ENCODE measurements at places on chromosomes 4 and X.

DNA sequence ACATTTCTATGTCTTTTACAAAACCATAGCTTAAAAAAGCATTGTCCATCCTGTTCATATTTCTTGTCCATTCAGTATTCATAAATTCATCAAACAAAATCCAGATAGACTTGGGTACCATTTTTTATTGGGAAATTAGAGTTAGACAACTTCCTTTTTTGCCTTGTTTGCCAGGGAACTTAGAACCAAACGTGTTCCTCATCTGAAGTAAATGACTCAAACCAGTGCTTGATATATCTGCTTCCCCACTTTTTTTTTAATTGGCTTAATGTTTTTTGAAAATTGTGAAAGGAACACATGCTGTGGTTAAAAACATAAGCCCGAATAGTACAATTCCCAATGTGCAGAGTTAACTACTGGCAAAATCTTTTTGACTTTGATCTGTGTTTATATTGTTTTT, 44.2 kb downstream of the DLG3 start:
- no peak for DNase-seq

GRCh38 chrX:25555521-25555920, 539.8 kb upstream of the ARX start:
- DNase-seq: no peak

DNA sequence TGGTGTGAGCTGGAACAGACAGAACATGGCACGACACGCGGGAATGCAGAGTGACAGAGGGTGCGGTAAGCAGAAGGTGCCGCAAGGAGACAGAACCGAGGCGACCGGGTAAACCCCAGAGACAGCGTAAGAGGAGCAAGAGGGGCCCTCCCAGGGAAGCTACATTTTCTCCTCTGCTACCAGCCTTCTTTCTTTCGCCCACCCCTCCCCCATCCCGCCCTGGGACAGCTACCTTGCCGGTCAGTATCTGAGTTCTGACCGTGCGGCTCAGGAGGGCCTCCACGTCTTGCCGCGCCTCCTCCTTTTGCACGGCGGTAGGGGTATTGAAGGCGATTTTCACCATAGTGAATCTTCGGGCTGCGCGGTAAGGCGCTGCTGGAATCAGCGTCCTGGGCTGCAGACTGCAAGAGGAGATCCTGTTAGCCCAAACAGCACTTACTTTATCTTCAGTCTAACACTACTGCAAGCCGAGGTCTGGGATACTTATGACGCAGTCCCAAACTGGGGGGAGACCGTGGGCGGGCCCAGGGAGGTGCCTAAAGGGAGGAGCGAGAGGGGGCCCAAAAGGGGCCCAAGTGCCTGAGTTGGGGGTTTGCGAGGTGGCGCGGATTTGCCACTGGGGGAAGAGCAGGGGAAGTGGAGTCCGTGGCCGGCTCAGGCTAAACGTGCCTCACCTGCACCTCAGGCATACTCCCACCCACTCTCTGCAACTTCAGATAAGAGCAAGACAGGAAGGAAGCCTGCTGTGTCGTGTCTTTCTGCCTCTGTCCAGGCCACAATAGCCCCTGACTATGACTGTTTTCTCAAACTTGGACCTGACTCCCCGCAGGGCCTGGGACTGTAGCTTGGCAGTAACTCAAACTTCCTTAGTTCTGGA, at the start of gene ITM2A:
Gene ITM2A, minus strand, starts transcription at position 462 of the 877 bp plus-strand sequence. Its CDS starts 119 bp downstream, at position 343.
- no peak for DNase-seq

GRCh38 chr4:122917731-122918130, 4.7 kb downstream of the NUDT6 start:
- DNase-seq: no peak

DNA sequence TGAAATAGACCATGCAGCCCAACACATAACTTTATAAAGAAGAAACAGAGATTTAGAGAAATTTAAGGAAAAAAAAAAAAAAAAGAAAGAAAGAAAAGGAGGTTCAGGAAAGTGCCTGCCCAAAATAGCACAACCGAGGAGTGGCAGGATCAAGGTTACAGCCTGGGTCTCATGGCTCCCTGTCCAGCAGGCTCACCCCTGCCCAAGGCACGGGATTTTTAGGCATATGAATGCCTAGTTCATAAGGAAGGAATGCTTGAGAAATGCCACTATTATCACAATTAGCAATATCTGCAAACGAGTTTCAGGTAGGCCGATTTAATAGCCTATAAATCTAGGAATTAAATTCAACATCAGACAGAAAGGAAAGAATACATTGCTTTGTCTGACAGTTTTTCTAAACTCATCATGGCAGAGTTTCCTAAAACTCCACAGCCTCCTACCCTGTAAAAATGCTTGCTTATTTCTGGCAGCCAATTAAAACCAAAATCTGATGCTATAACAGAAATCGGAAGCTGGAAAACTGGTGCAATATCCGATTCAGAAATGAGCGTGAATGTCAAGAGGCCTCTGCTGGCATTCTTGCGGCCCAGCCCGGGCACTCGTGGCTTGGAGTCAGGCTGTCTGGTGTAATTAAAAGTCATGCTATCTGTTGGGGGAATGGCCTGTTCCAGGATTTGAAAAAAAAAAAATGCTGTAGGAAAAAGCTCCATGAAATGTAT, 63.5 kb downstream of the GEMIN8 start:
- no peak for DNase-seq

- DNase-seq: no peak
Observed at GRCh38 chr4:99763635-99764101, 53.0 kb upstream of the DAPP1 start.

GRCh38 chr4:151960449-151961230, 199.8 kb upstream of the GATB start:
- no peak for DNase-seq

DNA sequence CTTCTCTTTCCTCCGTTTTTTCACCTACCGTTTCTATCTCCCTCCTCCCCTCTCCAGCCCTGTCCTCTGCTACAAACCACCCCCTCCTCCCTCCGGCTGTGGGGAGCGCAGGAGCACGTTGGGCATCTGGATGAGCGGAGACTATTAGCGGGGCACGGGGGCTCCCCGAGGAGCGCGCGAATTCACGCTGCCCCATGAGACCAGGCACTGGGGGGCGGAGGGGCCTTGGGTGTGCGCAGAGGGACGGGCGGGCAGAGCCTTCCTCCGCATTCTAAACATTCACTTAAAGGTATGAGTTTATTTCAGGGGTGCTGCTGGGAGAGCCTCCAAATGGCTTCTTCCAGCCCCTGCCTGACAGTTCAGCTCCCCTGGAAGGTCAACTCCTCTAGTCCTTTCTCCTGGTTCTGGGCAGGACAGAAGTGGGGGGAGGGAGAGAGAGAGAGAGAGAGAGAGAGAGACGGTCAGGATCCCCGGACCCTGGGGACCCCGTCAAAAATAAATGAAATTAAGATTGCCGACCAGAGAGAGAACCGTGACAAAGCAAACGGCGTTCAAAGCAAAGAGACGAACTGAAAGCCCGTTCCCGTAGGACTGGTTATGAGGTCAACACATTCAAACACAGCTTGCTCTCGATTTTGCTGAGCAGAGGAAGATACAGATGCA, 5.0 kb downstream of the SHOX start:
- no peak for DNase-seq

GRCh38 chrX:54865208-54865607, 55.4 kb upstream of the TRO start:
- DNase-seq: no peak

DNA sequence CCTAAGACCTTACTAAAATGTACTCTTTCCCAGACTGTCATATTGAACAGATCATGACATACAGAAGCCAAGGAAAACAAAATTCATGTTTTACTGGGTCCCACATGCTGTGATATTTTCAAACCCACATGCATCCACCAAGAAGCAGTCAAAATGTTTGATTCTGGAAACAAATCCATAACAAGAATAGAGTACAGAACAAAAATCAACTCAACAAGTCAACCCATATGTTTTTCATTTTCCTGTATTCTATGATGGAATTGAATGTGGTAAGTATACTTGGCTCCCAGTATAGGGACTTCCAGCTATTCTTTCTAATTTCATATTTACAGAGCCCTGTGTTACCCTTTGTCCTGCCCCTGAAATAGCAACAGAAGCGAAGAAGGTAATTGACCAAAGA, 106.8 kb downstream of the COL25A1 start:
- no peak for DNase-seq

GRCh38 chrX:56232221-56233082, at the start of gene KLF8:
TSS of gene KLF8 (plus strand) at chrX:56232356. CDS start at chrX:56233335, 979 bp downstream.
- no peak for DNase-seq

- no peak for DNase-seq
Observed at GRCh38 chrX:15751155-15751819, 13.2 kb downstream of the CA5B start.

GRCh38 chr4:54400802-54401201, 171.7 kb downstream of the PDGFRA start:
- no peak for DNase-seq

DNA sequence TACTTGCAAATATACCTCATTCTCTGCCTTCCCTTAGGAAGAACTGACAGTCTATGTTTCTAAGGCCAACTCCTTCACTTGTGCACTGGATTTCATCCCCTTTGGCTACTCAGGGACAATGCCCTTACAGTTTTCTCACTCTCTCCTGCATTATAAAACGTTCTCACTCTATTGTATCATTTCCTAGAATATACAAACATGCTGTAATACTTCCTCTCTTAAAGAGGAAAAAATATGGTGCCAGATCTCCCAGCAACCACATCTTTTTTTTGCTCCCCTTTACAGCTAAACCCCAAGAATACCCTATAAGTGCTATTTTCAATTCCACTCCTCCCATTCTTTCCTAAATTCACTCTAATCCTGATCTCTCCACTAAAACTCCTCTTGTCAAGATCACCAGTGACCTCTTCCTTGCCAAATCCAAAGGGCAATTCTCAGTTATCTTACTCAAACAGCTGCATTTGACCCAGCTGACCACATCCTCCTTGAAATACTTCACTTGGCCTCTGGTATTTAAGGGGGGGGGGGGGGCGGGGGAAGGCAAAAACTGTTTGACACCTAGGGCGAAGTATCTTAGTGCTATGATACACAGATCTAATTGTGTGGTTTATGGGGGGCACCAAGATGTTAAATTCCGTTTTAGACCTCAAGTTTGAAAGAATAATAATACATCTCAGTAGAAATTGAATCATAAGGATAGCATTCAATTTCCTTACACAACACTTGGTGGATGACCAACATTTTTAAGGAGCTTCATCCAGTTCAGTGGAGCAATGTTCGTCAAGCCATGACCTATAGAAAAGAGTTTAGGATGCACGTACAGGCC, 1.6 kb downstream of the RCHY1 start:
- no peak for DNase-seq

DNA sequence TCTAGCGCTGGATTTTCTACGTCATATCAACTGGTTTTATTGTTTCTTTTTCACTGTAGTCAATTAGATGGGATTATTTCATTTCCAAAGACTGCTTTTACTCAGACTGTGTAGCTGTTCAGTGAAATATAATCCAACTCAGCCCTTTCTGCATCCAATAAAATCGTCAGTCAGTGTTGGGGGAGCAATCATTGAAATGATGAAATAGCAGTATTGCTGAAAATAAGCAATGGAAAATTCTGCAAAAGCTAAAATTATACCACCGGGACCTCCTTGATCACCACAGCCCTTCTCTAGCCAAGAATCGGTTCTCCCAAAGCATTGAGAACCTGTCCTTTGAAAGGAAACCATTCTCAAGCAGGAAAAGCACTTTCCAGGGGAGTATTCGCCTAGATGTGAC, 243.1 kb upstream of the TENM3 start:
- DNase-seq: no peak

DNA sequence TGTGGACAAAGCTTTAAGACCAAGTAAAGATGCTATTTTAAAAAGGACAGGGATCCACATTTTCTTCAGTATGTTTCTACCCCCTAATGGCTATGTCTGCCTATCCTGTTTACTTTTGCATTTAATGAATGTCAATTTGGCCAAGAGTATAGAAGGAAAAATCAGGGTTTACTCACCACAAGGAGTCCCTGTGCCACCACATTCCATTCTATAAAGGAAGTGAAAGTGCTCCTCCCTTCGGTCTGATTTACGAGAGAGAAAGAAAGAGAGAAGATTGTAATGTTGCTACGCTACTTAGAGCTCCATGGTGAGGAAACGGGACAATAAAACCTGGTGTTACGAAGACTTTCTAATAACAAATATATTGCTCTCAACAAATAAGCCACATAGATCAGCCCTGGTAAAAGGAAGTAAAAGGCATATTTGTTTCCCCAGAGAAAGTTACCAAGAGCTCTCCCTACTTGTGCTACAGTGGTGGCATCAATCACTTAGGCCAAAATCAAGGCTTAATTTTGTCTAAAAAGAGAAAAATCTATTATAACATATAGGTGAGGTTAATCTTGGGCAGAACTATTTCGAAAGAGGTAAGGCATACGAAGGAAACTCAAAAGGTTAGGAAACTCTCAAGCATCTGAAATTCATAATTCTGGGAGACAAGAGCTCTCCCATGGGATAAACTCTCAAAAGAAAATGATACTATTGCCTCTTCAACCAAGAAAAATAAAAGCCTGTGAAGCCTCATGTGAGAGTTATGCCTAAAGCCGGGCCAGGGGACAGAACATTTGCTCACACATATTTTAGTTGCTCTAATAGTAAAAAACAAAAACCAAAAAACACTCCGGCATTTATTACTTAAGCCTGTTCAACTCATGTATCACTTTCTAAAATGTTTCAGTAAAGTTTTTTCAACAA, 29.5 kb downstream of the TAPT1 start:
- DNase-seq: no peak

- no peak for DNase-seq
Observed at GRCh38 chr4:16684097-16684496, 214.3 kb downstream of the LDB2 start.

GRCh38 chrX:19794690-19795089, 92.7 kb downstream of the SH3KBP1 start:
- no peak for DNase-seq

DNA sequence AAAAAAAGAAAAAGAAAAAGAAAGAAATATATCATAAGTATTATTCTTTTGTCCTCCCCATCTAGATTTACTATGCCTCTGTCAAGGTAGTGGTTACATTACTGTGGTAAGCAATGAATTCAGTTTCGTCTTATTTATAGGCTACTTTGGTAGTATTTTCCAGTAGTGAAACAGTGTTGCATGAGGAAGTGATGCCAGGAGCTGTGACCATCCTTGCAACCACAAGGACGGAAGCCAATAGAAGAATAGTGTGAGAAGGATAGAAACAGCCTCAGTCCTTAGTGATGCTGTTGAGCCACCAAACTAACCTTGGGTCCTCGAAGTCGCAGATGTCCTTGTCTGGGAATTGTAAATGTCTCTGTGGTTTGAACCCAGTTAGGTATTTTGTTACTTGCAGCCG, 328.5 kb downstream of the PPP3CA start:
- no peak for DNase-seq

DNA sequence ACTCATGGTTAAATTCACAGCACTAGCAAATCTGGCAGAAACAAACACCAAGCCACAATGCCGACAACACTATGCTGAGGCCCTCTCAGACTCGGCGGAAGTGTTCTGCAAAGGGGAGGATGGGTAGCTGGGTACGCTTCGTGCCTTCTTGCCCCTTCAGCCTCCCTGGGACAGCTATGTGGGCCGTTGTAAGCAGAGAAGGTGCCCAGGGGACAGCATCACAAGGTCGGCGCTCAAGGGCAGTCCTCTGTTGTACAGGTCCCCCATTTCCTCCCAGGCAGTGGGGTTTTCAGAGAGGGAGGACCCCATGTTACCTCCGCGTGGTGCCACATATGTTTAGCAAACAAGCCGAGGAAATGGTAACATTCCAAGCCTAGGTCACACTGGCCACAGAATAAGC, 173.6 kb downstream of the AFAP1 start:
- DNase-seq: no peak

All from substantia nigra (tissue), 51 donors.